Ovary (tissue), 10 donors: ENCODE measurements at places on chromosomes 1 and 21. TPM values are rescaled to one million over a fixed set of nuclear protein-coding genes. Genes with fewer than 3 reads are reported as not detected.

Gene GPATCH2
- 3.7 TPM for polyA plus RNA-seq

Gene HES2
- polyA plus RNA-seq: not detected

Gene TFAP2E
- polyA plus RNA-seq: 0.67 TPM

Gene KCNE1
- 0.21 TPM for polyA plus RNA-seq

Gene RGS13
- 0.78 TPM for polyA plus RNA-seq

Gene RPL22
- polyA plus RNA-seq: 2,062 TPM

Gene MFSD2A
- 6.2 TPM for polyA plus RNA-seq

Gene C1orf116
- 0.02 TPM for polyA plus RNA-seq

Gene NBPF6
- polyA plus RNA-seq: not detected

Gene LCE1B
- polyA plus RNA-seq: not detected

Gene IL22RA1
- 1.5 TPM for polyA plus RNA-seq

Gene S100A5
- not detected for polyA plus RNA-seq

Gene EXTL1
- polyA plus RNA-seq: 0.47 TPM

Gene LIN9
- 4.3 TPM for polyA plus RNA-seq

Gene CHI3L1
- polyA plus RNA-seq: 6.4 TPM

Gene CNIH4
- 37.5 TPM for polyA plus RNA-seq

Gene LCE6A
- polyA plus RNA-seq: not detected
